ENCODE measurements at places on chromosomes 12 and 14.
A peak's percentile ranks its signal among the peaks of the same experiment; 100 is the strongest.

DNA sequence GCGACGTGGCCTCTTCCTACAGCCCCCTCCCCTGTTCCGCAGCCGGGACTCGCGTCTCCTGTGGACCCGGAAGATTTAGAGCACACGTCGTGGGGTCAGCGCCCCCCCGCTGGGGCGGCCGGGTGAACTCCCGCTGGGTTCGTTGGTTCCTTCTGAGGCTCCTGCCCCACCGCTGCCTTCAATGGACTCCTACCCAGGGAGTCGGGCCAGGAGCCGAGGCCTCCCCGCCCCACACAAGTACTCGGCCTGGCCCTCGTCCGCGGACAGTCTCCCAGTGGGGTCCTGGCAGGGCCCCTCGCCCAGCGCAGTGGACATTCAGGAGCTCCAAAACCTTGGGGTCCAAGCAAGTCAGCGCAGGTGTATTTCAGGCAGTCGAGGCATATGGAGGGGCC is 1.2 kb downstream of the MMP17 start:
- DNase-seq: no peak

GRCh38 chr14:80850197-80850814 is 91.2 kb downstream of the CEP128 start:
- DNase-seq: no peak

DNA sequence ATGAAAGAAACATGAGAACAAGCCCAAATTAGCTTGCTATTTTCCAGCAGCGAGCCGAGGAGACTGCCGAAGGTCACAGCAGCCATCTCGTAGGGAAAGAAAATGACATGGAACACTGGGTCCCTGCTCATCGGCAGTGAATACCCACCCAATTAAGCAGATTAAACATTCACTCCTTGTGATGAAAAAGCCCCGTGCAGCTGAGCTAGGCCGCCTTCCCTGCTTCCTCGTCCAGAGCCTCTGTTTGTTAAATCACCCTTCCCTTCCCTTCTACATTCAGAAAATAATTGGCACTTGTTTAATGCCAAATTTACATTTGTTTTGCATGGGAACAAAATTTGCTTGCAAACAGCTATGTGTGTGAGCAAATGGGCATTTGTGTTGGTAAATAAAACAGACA is 342.5 kb downstream of the RMST start:
- no peak for DNase-seq

GRCh38 chr12:50699154-50699553 is 64.7 kb upstream of the ATF1 start:
- no peak for DNase-seq

DNA sequence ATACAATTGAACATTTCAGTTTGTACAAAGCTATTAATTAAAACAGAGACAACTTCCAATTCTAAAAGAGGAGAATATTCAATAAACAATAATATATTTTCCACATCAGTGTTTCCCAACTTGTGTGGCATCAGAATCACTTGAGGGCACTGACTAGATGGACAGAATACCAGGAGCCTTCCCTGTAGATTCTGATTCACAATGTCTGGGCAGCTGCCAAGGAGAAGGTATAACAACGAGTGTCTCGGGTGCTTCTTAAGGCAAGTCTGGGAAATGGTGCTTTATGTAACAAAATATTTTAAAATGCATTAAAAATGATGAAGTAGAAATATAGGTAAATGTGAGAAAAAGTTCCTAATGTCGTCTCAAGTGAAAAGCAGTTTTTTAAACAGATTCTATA is 26.2 kb downstream of the GALC start:
- no peak for DNase-seq

- DNase-seq: no peak
Observed at GRCh38 chr12:53042607-53043454, 7.0 kb upstream of the TNS2 start.

DNA sequence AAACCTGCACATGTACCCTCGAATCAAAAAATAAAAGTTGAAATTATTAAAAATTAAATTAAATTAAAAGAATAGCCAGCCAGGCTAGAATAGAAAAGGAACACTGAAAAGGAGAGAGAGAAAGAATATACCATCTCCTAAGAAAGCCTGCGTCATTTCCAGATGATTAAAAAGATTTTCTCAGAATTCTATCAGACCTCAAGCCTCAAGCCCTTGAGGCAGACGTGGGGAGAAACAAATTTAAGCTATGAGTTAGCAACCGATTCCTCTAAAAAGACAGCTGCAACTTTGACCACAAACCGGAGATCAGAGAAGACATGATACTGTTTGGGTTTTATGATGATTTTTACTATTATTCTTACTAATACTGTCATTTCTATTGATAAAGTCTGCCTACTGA is 138.3 kb downstream of the KSR2 start:
- DNase-seq: no peak

DNA sequence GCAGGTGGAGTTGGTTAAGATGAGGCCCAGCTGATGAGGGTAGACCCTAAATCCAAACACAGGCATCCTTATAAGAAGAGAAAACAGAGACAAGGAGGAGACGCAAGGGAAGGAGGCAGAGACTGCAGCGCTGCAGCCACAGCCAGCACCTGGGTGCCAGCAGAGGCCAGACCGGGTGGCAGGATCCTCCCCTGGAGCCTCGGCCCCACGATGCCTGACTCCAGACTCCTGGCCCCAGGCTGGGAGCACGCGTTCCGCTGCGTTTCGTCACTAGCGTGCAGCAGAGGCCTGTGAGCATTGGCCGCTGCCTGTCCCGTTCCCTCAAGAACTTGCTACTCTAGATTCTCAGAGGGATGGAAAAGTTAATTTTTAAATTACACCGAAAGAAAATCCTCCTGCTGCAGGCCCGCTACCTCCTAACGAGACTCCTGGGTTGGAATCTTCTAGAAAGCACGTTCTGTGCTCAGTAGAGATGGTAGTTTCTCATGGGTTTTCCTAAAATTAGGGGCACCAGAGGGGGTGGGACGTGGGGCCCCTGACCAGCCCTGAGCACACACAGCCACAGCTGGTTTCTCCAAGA is 57.7 kb upstream of the FBRSL1 start:
- DNase-seq: no peak

GRCh38 chr12:12294215-12295005 is 27.6 kb upstream of the LRP6 start:
- DNase-seq: no peak

GRCh38 chr14:69956970-69957369 is 77.8 kb downstream of the SMOC1 start:
- DNase-seq: no peak

GRCh38 chr12:110198386-110198785 is 74.2 kb downstream of the IFT81 start:
- no peak for DNase-seq

GRCh38 chr14:101289230-101289690 is 272.0 kb upstream of the DIO3 start:
- DNase-seq: no peak

- DNase-seq: no peak
Observed at GRCh38 chr12:85005615-85006014, 30.5 kb downstream of the TSPAN19 start.

- no peak for DNase-seq
Observed at GRCh38 chr12:89700191-89700810, 8.3 kb downstream of the ATP2B1 start.

- no peak for DNase-seq
Observed at GRCh38 chr14:64891839-64892375, 12.2 kb upstream of the SPTB start.

- no peak for DNase-seq
Observed at GRCh38 chr14:60288279-60288678, 39.3 kb downstream of the PPM1A start.

DNA sequence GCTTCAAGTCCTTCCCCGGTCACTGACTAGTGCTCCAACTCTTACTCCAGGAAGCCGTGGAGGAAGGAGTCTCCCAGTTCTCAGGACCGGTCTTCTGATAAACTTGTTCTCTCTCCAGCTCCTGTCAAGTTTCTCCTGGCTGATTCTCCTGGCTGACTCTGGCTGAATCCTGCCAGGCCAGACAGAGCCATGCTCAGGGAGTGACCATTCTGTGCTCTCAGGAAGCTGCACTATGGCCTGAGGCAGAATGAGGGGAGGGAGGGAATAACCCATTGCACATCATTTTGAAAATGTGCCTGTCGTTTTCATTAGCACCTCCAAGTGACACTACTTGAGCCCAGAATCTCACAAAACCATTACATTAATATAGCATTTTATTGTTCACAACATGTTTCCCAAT is 80.8 kb downstream of the IFNG start:
- DNase-seq: no peak

- no peak for DNase-seq
Observed at GRCh38 chr12:30953951-30954751, 27.6 kb downstream of the TSPAN11 start.

- no peak for DNase-seq
Observed at GRCh38 chr12:107684990-107685359, 624 bp upstream of the PWP1 start.

DNA sequence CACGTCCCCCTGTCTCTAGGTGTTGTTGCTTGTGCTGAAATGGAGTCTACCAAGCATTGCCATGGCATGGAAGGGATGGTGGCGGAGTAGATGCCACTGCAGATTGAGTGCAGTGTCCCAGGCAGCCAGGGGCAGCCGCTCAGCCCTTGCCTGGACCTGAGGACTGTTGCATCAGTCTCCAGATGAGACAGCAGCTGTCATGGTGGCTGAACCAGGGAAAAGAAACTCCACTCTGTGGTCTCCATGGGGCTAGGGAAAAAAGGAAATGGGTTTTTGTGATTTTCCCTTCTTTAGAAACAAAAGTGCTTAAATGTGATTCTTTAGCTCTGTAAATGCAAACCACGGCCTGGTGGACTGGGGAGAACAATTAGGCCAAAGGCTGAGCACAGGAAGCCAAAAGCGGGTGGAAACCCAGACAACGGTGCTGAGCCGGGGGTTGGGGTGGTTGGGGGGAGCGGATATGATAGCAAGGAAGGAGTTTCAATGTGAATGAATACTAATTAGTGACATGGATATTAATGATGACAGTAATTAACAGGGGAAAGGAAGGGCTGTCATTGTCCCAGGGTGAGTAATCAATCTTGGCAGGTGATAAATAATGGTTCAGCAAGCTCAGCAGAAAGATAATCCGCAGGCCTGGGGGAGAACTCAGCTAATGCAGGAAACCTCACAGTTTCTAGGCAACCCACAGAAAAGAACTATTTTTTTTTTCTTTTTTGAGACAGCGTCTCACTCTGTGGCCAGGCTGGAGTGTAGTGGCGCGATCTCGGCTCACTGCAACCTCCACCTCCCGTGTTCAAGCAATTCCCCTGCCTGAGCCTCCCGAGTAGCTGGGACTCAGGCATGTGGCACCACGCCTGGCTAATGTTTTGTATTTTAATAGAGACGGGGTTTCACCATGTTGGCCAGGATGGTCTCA is 442.6 kb downstream of the DPF3 start:
- peak; percentile 47 for DNase-seq

- DNase-seq: no peak
Observed at GRCh38 chr12:104620837-104621531, 164.2 kb downstream of the CHST11 start.

- DNase-seq: no peak
Observed at GRCh38 chr12:77324763-77325468, 259.5 kb upstream of the E2F7 start.

DNA sequence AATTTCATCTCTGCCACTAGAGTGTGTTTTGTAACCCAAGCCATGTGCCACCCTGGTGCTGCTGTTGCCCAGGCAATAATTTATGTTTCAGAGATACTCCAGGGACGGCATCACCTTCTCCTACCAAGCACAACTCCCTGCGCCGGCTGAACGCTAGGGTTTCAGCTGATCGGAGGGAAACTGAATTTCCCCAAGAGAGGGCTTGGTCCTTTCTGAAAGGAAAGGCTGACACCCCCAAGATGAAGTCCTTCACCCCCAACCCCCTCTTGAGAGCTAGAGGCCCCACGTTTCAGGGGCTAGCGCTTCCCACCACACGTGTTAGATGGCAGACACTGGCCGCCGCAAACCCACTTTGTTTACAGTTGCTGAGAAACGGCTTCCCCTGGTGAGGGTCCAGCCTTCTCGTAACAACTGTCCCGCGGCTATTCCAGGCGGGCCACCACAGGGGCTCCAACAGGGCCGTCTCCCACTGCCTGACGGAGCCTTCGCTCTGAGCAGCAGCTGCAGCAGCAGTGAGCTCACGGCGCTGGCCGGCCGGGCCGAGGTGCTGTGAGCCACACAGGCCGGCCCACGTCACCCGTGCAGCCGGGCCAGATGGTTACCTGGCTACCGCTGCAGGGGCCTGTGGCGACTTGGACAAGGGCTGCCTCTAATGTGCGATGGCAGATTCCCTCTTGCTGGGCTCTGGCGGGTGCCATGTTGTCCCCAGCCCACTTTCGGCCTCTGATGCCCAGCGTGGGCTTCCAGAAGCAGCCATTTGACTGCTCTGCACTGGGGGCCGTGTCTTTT is 66.4 kb downstream of the TESC start:
- DNase-seq: no peak

DNA sequence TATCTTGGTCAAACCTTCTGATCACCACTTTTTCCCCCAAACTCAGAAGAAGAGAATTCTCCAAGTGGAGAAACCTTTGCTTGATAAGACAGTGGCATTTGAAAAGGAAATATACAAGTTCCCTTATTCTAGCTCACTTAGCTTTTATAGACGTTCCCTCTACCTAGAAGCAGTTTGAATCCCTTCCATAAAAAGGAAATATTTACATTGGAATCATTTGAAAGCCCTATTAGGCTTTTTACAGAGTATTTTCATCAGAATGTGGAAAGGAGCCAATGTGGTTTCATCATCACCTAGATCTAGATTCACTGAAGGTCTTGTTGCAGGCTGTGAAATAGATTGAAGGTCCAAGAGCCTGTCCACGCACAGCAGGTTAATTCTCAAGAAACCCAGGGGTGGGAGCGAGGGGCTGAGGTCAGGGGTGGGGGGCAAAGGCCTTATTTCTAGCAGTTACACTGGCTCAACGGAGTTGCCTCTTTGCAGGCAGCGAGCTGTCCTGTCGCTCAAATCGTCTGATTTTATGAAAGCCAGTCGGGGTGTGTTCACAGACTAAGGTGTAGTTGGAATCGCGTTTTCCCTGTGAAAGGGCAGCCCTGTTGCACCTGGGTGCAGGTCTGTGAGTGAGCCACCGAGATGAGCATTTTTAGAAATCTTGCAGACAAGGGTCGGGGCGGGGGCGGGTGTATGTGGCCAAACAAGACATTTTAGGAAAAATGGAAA is 45.6 kb downstream of the AACS start:
- no peak for DNase-seq

- DNase-seq: no peak
Observed at GRCh38 chr12:2893007-2893406, 2.3 kb downstream of the TULP3 start.
